Kidney (tissue), 22 donors: ENCODE measurements at places on chromosomes 16 and 17. TPM values are rescaled to one million over a fixed set of nuclear protein-coding genes. Genes with fewer than 3 reads are reported as not detected.

GRCh38 chr17:2547176-2547575 lies 35.5 kb upstream of the METTL16 start:
- H3K27ac ChIP-seq = no peak overlapping the region
- H3K27me3 ChIP-seq = no peaks in the 10 kb centered on the region
- no peak overlapping the region for H3K4me3 ChIP-seq
- no peak for DNase-seq

Gene CTRB1
- not detected for polyA plus RNA-seq

- peaks cover 13% of the 10 kb centered on the region for H3K36me3 ChIP-seq
- no peak for DNase-seq
- no peaks in the 10 kb centered on the region for H3K27me3 ChIP-seq
- no peak overlapping the region for H3K4me3 ChIP-seq
- H3K4me1 ChIP-seq = no peaks in the 10 kb centered on the region
- no peak overlapping the region for H3K27ac ChIP-seq
Measured at GRCh38 chr16:48284772-48285409, 37.6 kb upstream of the ABCC11 start.

Gene ITGA2B
- 0.67 TPM for polyA plus RNA-seq

DNA sequence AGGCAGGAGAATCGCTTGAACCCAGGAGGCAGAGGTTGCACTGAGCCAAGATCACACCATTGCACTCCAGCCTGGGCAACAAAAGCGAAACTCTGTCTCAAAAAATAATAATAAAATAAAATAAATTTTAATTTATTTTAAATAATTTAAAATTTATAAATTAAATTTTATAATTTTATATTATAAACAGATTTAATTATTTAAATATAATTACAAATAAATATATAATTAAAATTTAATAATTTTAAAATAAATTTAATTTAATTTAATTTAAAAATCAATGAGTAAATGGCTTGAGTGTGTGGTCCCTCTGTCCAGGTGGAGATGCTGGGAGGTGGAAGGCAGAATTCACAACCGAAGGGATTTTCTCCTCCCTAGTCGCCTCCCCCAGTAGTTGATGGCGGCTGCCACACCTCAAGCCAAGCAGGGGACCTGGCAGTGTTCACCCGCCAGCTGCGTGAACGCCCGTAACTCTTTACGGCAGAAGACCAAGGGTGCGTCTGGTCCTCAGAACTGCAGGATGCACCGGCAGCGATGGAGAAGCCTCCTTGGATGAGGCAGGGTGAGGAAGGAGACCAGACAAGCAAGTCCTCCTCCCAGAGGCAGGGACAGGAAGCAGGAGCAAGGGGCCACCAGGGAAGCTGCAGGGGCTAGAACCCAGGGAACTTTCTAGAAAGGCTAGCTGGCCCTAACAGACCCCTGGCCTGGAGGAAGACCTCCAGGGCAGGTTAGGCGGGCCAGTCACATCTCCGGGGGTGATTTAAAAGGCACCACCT lies 22.9 kb upstream of the KRT17 start:
- H3K27ac ChIP-seq = no peak overlapping the region
- H3K36me3 ChIP-seq = no peaks in the 10 kb centered on the region
- no peak overlapping the region for H3K4me3 ChIP-seq
- H3K4me1 ChIP-seq = peaks cover 13% of the 10 kb centered on the region

- peaks cover 27% of the 10 kb centered on the region for H3K4me1 ChIP-seq
- H3K27ac ChIP-seq = no peak overlapping the region
- no peak for DNase-seq
- no peak overlapping the region for H3K4me3 ChIP-seq
- H3K36me3 ChIP-seq = no peaks in the 10 kb centered on the region
- H3K27me3 ChIP-seq = no peaks in the 10 kb centered on the region
Measured at GRCh38 chr16:11136600-11136999, 119.4 kb downstream of the SOCS1 start.

- H3K27ac ChIP-seq = no peak overlapping the region
- DNase-seq = no peak
- no peak overlapping the region for H3K4me3 ChIP-seq
- no peaks in the 10 kb centered on the region for H3K36me3 ChIP-seq
Measured at GRCh38 chr17:56890390-56890789, 23.5 kb downstream of the TRIM25 start.

Gene PDILT
- not detected for polyA plus RNA-seq

DNA sequence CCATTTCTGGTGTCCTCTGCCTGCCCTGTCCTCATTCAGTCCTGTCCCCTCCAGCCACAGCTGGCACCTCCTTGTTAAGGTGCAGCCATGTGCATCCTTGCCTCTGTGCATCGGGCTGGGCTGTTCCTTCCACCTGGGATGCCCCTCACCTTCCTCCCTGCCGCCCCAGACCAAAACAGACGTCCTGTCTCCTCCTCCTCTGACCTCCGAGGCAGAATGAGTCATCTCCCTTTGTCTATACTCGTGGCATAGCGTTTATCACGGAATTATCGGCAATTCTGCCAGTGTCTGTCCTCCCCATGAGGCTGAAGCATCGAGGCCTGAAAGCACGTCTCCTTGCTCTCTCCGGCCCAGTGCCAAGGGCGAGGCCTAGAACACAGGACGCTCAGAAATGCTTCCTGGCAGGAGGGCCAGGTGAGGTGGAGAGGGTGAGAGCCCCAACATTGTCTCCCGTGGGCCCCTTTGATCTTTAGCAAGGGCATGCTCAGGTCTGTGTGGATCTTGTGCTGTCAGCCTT lies 4.6 kb downstream of the RAI1 start:
- H3K27me3 ChIP-seq = no peaks in the 10 kb centered on the region
- peak overlapping the region; percentile 84 for H3K27ac ChIP-seq
- no peak for DNase-seq
- H3K36me3 ChIP-seq = no peaks in the 10 kb centered on the region
- no peak overlapping the region for H3K4me3 ChIP-seq

DNA sequence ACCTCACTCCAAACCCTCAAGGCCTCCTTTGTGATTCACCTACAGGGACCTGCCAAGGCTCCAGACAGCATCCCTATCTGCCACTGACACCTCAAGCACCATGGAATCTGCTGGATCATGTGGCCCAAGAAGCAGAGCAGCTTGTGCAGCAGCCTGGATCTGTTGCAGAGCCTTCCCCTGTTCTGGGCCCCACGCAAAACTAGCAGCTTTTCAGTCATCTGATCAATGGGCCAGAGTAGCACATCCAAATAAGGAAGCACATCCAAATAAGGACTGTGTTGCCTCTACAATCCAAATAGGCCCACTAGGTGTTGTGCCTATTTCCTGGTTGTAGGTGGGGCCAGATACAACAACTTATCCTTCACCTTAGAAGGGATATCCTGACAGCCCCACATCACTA lies 97.1 kb upstream of the GNAO1 start:
- no peak overlapping the region for H3K4me3 ChIP-seq
- no peaks in the 10 kb centered on the region for H3K4me1 ChIP-seq
- H3K27me3 ChIP-seq = no peaks in the 10 kb centered on the region
- no peak overlapping the region for H3K27ac ChIP-seq

- H3K27ac ChIP-seq = no peak overlapping the region
- H3K27me3 ChIP-seq = no peaks in the 10 kb centered on the region
- no peak overlapping the region for H3K4me3 ChIP-seq
- H3K36me3 ChIP-seq = no peaks in the 10 kb centered on the region
Measured at GRCh38 chr17:64683796-64684195, 21.7 kb upstream of the SMURF2 start.

GRCh38 chr17:62995377-62995885 lies 29.4 kb downstream of the TANC2 start:
- no peak for DNase-seq
- no peak overlapping the region for H3K4me3 ChIP-seq
- H3K36me3 ChIP-seq = no peaks in the 10 kb centered on the region
- no peaks in the 10 kb centered on the region for H3K27me3 ChIP-seq
- H3K4me1 ChIP-seq = no peaks in the 10 kb centered on the region
- no peak overlapping the region for H3K27ac ChIP-seq

DNA sequence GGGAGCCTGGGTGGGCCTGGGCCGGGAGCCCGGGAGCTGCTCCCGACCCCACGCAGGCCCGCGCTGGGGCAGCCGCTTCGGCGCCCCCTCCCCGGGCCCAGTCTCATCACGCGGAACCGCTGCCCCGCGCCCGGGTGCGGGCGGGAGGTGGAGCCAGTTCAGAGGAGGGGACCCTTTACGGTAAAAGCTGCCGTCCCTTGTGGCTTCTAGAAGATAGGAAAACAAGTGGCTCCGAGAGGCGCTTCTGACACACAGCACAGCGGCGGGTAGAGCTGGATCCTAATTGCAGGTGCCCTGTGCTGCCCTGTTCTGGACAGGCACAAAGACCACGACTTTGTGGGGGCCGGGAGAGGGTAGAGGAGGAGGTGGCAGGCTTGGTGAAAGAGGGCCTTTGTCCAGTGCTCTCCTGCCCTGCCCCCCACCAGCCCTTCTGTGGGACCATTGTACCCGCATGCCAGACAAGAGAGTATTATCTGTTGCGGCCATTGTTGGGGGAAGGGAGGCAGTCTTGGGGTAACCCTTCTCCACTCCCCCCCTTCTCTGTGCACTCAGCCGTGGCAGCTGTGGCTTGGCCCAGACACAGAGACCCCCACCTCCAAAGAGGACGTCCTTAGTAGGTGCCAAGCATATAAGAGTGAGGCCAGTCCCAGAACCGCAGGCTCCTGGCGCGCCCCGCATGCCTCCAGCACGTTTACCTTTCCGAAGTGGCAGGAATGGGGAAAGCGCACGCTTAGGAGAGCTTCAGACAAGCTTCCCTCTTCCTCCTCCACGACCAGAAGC lies 736 bp downstream of the CNP start:
- DNase-seq = peak; percentile 77
- H3K27me3 ChIP-seq = no peaks in the 10 kb centered on the region
- peak overlapping the region; percentile 75 for H3K4me3 ChIP-seq
- peaks cover 8% of the 10 kb centered on the region for H3K36me3 ChIP-seq

DNA sequence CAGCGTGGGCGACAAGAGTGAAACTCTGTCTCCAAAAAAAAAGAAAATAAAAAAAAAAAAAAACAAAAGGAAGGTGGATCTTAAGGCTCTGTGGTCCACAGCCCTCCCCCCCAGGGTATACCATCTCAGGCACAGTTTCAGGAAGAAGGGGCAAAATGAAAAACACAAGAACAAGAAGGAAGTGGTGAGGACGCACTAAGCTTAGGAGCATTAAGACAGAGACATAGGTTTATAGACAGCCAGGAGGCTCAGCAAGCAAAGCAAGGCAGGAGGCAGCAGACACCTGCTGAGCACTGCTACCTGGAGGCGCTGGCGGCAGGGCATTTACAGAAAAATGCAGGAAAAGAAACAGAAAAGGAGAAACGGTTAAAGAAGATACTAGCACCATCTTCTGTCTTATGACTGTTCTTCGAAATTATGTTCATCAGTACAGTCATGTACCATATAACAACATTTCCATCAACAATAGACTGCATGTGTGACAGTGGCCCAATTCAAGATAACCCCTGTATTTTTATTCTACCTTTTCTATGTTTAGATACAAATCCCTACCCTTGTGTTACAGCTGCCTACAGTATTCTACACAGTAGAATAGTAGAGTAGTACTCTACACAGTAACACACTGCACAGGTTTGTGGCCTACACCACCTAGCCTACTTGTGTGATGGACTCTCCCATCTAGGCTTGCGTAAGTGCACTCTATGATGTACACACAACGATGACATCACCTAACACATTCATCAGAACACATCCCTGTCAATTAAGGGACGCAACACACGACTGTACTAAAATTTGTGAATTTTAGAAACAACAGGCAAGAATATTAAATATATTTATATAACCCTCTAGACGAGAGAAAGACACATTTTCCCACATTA lies 62.5 kb downstream of the XPO6 start:
- H3K27me3 ChIP-seq = no peaks in the 10 kb centered on the region
- peaks cover 8% of the 10 kb centered on the region for H3K36me3 ChIP-seq
- H3K4me1 ChIP-seq = no peaks in the 10 kb centered on the region

Gene CES1
- polyA plus RNA-seq = 5.9 TPM

DNA sequence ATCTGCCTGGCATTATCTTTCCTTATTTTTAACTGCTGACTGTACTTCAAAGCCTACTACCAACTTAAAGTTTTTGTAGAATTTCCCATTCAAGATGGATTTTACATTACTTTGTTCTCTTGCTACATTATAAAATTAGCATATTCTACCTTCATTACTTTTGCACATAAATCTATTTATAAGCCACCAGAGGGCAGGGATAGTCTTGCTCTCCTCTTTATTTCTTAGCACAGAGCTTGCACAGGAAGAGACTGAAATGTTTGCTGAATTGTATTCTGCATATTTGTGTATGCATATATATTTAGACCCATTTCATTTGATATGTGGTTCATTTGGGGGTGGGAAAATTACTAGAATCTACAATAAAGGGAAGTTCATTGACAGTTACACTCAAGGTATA lies 108.0 kb downstream of the SKAP1 start:
- no peak overlapping the region for H3K27ac ChIP-seq
- no peaks in the 10 kb centered on the region for H3K4me1 ChIP-seq
- H3K27me3 ChIP-seq = no peaks in the 10 kb centered on the region
- no peak for DNase-seq

Gene ACSM2A
- 269 TPM for polyA plus RNA-seq
